ENCODE measurements at places on chromosomes 2 and 18. TPM values are rescaled to one million over a fixed set of nuclear protein-coding genes. Genes with fewer than 3 reads are reported as not detected.

GRCh38 chr2:100941646-100942240 lies 60.3 kb upstream of the RPL31 start:
- no peak for DNase-seq

GRCh38 chr2:38925982-38926381 lies 36.3 kb downstream of the ARHGEF33 start:
- DNase-seq, result no peak

DNA sequence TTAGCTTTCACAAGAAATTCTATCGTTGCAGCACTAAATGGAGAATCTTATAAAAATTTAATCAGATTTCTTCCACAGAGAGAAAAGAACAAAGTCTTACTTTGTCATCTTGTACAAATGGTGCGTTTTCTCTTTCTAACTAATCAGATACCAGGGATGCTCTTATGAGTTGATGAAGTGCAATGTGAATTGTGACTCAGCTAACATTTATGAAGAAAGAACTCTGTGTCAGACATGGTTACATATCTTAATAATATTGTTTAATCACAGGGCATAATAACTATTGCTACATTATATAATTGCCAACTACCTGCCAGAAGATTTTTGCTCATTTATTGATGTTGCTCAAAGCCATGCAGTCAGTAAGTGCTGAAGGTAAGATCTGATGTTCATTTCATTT lies 465.0 kb downstream of the CCDC85A start:
- no peak for DNase-seq

DNA sequence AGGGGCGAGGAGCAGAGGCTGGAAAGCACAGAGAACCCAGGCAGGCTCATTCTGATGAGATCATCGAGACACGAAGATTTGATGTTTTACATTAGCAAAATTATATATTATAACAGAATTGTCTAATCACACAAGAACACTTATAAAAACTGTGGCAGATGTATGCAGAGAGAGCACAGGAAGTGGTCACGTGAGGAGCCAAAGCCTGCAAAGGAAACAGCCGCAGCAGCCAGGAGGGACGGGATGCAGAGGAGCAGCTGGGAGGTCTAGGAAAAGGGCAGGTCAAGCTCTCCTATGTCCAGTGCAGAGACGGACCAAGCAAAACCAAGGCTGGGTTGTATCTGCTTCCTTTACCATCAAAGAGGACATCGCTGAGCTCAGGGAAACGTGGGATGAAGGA lies 355.1 kb upstream of the MYT1L start:
- no peak for DNase-seq

GRCh38 chr2:236947294-236947693 lies 138.4 kb upstream of the COPS8 start:
- no peak for DNase-seq

DNA sequence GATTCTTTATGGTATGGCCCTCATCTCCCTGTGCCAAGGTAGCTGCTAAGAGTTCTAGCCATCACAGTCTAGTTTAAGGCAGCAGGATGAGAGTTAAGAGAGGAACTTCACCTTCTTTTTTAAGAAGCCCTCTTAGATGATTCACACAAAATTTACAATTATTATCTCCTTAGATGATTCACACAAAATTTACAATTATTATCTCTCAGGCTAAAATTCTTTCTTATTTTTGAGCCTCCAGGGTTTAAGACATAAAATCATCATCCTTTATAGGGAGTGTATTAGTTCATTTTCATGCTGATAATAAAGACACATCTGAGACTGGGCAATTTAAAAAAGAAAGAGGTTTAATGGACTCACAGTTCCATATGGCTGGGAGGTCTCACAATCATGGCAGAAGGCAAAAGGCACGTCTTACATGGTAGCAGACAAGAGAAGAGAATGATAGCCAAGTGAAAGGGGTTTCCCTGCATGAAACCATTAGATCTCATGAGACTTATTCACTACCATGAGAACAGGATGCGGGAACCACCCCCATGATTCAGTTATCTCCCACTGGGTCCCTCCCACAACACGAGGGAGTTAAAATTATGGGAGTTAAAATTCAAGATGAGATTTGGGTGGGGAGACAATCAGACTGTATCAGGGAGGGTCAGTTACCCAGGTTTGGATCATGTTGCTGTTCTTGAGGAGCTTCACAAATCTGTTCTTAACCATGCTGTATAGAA lies 133.0 kb upstream of the MYO3B start:
- DNase-seq, result no peak

DNA sequence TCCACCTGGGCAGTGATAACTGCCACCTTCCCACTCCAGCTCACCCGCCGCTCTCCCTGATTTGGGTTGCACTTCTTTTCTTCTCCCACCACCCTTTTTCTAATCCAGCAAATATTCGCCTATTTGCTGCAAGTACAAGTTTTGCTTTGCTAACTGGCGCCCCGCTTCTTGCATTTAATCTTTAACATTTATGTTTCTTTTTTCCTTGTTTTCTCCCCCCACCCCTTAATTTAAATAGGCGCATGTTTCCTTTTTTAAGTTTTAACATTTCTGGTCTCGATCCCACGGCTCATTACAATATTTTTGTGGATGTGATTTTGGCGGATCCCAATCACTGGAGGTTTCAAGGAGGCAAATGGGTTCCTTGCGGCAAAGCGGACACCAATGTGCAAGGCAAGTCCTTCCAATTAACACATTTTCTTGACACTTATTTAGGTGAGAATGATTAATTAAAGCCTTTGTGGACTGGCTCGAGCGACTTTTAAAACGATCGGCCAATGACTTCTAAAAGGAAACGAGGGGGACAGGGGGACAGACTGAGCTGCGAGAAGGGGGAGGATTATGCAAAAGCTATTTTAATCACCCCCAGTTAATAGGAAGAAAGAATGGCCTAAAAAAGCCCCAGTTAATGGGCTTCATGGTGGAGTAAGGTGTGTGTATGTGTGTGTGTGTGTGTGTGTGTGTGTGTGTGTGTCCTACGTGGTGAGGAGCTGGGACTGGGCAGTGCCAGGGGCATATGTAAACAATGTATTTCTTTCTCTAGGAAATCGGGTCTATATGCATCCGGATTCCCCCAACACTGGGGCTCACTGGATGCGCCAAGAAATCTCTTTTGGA lies 1.6 kb downstream of the TBR1 start:
- no peak for DNase-seq

GRCh38 chr18:26919627-26920026 lies 54.1 kb upstream of the AQP4 start:
- peak; percentile 9 for DNase-seq

DNA sequence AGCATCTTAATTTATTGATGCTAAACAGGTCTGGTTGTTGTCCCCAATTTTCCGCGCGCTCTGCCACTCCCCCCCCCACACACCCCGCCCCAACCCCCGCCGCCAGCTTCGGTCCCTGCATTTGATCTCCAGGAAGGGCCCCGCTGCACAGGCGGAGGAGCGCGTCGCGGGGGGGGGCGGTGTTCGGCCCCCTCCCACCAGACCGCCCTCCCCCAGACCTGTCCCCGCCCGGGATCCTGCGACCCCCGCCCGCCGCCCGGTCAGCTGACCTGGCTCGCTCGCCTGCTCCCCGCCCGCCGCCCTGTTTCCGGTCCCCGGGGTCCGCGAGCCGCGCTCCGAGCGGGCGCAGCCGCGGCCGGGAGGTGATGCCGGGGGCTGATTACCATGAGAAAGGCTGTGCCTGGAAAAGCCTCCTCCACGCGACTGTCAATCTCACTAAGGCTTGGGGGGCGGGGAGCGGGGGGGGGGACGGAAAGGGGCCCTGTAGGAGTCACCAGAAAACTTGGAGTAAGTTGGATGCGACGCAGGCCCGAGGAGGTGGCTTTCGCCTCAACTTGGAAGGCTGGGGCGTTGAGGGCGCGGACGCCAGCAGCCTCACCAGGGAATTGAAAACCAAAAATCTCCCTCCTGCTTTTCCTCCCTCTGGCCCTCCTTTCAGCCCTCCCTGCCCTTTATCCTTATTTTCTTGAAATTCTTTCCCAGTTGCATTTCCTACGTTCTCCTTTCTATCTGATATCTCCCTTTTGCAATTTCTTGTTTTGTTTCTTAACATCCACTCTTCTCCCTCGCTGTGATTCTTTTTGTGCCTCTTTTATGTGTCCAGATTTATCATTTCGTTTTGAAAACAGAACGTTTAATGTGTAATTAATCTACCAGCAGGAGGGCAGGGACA lies 4.4 kb upstream of the ZEB2 start:
- no peak for DNase-seq

DNA sequence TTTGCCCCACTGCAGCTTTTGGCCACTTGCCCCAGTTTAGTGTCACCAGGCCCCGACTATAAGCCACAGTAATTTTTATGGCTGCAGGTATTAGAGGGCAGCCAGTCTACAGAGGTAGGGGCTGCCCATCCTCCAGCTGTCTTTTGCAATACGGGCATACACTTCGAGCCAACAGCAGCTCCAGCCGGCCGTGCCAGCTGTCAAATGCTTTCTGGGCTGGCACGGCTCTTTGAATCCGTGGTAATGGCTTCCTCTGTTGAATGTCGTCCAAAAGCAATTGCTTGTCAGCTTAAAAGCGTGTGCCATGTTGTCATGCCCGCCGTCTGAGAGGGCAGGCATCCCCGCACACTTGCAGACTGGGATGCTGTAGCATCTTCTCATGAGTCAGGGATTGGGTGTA lies 41.3 kb downstream of the BCL2L11 start:
- DNase-seq, result no peak

DNA sequence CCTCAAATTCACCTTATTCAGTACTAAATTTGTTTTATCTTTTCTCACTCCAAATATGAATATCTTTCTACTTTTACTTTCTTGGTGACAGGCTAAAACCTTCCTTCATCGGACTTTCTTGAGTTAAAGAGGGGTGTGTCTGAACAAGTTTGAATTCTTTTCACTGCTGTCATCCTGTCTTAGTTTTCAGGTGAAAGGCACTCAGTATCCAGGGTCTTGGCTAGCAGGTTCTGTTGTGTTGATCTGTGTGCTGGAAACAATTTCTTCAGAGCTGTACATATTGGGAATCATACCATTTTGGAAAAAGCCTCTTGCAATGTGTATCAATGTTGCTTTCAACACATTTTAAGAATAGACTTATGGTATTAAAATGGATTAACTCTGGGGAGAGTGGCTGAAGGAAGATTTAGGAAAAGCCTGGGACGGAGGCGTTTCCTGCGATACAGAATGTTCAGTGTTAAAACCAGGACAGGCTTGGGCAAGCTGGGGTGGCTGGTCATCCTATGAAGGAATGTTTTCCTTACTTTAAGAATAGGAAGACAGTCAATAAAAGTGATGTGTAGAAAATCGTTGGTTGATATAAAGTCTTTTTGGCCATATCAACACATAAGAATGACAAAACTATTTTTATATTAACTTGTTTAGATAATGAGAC lies 350.7 kb upstream of the SPRED2 start:
- DNase-seq, result no peak

- no peak for DNase-seq
Observed at GRCh38 chr18:26462355-26462754, 86.0 kb downstream of the KCTD1 start.

DNA sequence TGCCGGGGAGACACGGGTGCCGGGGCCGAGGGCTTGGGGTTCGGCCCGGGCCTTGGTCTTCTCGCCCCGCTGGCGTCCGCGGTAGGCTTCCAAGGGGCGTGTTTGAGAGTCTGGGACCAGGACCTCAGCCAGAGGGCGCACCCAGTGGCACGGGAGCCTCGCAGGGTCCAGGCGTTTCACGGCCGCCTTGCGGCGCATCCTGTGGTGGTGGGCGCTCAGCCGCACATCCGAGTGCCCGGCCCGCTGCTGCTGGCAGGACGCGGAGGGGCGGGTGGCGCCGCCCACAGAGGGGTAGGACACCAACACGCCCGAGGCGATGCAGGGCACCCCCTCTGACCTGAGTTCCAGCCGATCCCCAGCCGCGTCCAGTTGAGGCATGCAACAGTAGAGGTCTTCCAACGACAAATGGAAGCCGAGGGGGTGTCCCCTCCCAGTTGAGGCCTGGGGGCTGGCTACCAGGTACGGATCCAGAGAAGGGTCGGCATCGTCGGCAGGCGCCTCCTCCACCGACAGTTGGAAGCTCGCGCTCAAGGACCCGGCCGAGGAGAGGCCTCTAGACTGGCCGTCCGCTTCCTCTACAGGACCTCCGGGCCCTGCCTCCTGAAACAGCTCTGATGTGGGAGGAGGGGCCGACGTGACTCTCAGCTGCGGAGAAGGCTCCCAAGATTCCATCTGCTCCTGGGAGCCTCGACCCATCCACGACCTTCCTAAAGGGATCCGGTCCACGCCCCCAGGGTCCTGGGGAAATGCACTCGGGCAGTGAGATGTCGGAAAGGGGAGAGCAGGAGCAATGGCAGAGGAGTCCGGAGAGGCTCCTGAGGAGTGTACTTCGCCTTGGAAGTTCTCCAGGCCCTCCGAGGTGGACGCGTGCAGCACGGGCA lies 6.3 kb downstream of the C2orf81 start:
- DNase-seq, result no peak

DNA sequence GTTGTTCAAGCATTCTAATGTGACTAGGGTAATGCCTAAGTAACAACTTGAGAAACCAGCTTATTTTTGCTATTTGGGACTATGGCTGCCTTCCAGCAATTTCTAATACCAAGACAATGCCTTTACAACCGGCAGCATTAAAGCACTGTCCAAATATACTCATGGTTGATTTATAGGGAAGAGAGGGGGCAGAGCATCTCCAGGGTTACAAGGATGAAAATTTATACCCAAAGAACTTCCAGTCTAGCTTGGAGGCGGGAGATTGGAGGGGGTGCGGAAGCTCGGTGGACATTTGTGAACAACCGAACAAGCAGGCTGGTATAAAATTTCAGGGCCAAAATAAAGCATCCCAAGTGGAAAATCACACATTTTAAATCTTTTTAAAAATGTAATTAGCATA lies 294.9 kb upstream of the STON1 start:
- no peak for DNase-seq

DNA sequence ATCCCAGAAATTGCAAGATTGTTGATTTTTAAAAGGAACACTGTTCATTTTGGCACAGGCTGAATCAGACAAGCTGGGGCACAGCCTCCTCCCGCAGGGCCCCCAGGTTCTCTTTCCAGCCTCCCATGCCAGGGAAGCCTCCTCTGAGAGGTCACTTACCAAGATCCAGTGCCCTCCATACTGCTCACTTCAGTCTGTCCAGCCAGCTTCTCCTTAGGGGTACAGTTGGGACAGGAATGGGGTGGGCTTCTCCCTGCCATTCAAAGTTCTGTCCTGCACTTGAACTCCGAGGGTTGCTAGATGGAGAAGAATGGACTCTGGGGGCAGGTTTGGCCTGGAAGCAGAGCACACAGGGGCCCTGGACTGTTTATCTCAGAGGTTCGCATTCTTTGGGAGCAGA lies 7.5 kb upstream of the CYP26B1 start:
- no peak for DNase-seq

GRCh38 chr2:10232096-10232815 lies 70.4 kb upstream of the HPCAL1 start:
- DNase-seq, result no peak

GRCh38 chr2:32562906-32563305 lies 64.9 kb upstream of the TTC27 start:
- no peak for DNase-seq

The MTIF2 gene
- total RNA-seq, result 34.8 TPM

The SCN3A gene
- total RNA-seq, result under 0.01 TPM

The COL4A3 gene
- total RNA-seq, result 2.3 TPM

The ABCB11 gene
- total RNA-seq, result not detected

The MROH2A gene
- not detected for total RNA-seq
